ENCODE measurements at places on chromosomes 16 and 17.
A peak's percentile ranks its signal among the peaks of the same experiment; 100 is the strongest.

- no peak for DNase-seq
Observed at GRCh38 chr16:15031179-15031578, 24.7 kb downstream of the NTAN1 start.

GRCh38 chr17:49316258-49316570 is 45.8 kb downstream of the ZNF652 start:
- DNase-seq, result no peak

DNA sequence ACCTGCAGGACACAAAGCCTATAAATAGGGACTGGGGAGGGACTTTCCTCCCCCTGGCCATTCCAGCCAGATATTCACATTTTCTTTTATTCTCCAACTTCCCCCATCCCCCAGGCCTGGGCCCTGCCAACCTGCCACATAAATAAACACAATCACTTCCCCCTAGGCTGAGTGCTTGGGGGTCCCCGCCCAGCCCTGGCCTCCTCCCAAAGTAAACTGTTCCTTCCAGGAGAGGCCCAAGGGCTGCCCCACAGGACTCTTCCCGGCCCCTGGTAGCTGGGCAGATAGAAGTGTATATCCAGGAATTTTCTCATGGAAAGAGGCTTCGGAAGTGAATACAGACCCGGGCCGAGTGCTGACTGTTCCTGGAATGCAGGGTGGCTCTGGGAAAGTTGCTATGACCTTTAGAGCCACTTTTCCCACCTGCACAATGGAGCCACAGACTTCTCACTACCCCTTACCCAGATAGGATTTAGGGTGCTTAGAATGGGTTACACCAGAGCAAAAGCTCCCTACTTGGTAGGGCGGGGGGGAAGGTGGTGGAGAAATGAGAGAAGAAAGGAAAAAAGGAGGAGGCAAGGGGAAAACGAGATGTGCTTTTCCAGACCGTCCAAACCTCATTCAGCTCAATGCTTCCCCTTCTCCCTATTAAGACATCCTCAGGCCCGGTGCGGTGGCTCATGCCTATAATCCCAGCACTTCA is 8.5 kb downstream of the CSF3 start:
- no peak for DNase-seq

DNA sequence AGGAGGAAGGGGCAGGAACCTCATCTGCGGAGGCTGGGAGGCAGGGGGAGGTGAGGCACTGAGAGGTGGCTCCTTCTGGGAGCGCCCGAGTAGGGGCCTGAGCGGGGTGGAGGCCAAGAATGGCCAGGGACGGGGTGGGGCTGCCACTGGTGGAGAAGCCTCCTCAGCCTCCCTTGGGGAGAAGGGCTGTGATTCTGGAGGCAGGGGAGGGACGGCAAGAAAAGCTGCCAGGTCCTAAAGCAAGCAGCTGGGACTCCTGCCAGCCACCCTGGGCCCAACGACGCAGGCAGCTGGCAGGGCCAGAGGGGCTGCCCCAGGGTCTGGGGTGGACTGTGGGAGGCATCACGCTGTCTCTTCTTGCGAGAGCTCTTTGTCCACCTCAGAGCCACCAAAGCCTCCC is 12.7 kb upstream of the MLKL start:
- DNase-seq, result no peak

- peak; percentile 79 for DNase-seq
Observed at GRCh38 chr16:46897471-46897870, 13.3 kb downstream of the GPT2 start.

- no peak for DNase-seq
Observed at GRCh38 chr16:56824331-56824730, 40.7 kb upstream of the SLC12A3 start.

DNA sequence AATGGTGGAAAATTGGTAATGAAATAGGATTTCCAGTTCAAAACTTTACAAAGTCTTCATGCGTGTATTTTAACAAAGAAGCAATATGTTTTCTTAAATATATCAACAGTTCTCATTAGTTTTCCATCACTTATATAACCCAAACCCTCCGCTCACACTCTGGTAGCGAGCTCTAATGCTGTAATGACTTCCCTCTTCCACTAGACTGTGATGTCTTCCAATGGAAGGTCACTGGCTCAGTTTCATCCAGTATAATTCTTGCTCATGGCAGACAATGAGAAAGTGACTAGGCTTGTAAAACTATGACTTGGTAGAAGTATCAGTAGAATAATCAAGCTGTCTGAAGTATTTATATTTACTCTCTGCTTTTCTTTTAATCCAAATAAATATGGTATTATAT is 32.8 kb downstream of the NETO2 start:
- no peak for DNase-seq

- peak; percentile 96 for DNase-seq
Observed at GRCh38 chr17:7841396-7841914, 7.4 kb downstream of the KDM6B start.
